Hepatocyte (in vitro differentiated cells): ENCODE measurements at places on chromosomes 6 and 20. TPM values are rescaled to one million over a fixed set of nuclear protein-coding genes. Genes with fewer than 3 reads are reported as not detected.
A peak's percentile ranks its signal among the peaks of the same experiment; 100 is the strongest.

DNA sequence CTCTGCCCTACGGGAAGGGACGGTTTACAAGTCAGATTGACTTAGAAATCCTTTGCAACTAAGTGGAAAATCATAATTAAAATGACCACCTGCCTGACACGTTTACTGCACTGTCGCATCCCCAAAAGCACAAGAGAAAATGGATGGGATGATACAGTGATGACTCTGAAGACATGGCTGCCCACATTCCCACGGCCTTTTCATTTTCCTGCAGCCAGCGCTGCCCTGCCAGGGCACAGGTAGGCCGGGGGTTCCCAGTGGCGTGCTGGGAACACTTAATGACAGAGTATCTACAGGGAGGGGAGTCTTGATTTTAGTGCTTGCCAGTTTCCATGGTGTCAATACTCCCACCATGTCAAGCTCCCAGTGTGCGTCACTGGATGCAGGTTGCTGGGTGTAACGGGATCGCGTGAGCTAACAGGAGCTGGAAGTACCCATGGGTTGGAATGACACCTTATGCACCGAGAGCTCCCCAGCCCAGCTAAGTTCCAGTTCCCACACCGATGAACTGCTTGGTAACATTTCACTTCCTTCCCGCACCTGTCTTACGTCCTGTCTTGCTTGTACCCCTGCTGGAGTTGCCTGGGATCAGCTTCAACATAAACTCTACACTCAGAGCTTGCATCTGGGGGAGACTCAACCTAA, 129.0 kb downstream of the ANKRD60 start:
- H3K27me3 ChIP-seq = peaks cover 4% of the 10 kb centered on the region
- H3K4me3 ChIP-seq = no peak overlapping the region
- no peak for DNase-seq
- no peak overlapping the region for H3K27ac ChIP-seq

DNA sequence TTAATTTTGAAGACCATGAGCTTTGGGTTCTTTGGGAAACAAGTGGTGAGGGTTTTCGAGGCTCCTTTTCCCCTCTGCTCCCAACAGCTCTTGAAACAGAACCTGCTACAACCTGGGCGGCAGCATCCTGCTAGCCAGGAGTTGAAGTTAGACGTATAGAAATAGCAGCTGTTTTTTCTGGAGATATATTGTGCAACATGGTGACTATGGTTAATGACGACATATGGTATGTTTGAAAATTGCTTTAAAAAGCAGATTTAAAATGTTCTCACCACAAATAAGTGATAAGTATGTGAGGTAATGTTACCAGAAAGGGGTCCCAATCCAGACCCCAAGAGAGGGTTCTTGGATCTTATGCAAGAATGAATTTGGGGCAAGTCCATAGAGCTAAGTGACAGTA, 138.9 kb downstream of the PDE7B start:
- no peaks in the 10 kb centered on the region for H3K36me3 ChIP-seq
- no peak overlapping the region for H3K4me3 ChIP-seq
- DNase-seq = no peak
- no peaks in the 10 kb centered on the region for H3K27me3 ChIP-seq

DNA sequence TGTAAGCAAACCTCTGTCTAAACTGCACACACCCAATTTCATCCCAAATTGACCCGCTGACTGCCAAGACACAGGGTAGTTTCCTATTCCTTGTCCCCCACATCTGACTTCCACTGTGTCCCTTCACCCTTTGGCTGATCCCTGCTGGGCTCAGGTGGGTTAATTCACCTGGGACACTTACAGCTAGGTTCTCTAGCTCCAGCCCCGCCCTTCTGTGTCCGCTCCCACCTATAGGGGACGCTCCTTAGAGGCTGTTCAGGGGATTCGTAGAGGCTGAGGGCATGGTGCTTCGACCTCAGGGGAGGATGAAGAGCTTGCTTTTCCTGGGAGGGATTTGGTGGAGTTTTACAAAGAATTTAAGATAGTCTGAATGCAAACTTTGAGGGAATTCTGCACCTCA, 4.0 kb upstream of the CD93 start:
- H3K27me3 ChIP-seq = peaks cover 4% of the 10 kb centered on the region
- H3K4me3 ChIP-seq = no peak overlapping the region
- no peak for DNase-seq

DNA sequence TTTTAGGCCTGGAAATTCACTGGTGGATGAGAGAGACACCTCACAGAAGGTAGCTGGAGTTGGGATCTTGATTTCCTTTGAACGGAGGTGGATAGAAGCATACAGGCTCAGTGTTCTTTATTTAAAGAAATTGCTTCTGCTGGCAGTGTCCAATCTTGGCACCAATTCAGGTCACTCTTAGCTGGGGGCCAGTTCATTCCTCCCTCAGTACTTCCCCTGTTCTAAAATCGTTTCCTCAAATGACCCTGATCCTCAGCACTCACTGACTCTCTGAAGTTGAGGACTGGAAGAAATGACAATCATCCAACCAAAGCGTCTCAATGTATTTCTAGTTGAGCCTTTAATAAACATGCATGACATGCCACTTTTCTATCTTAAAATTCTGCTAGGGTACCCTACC, 472.5 kb upstream of the BTBD3 start:
- no peak for DNase-seq
- H3K27ac ChIP-seq = no peak overlapping the region
- H3K4me3 ChIP-seq = no peak overlapping the region
- no peaks in the 10 kb centered on the region for H3K4me1 ChIP-seq
- H3K36me3 ChIP-seq = no peaks in the 10 kb centered on the region

- H3K27ac ChIP-seq = no peak overlapping the region
- no peak for DNase-seq
- H3K27me3 ChIP-seq = no peaks in the 10 kb centered on the region
- no peak overlapping the region for H3K4me3 ChIP-seq
- no peaks in the 10 kb centered on the region for H3K4me1 ChIP-seq
- H3K36me3 ChIP-seq = no peaks in the 10 kb centered on the region
Observed at GRCh38 chr6:165260462-165260861, 48.9 kb downstream of the C6orf118 start.

DNA sequence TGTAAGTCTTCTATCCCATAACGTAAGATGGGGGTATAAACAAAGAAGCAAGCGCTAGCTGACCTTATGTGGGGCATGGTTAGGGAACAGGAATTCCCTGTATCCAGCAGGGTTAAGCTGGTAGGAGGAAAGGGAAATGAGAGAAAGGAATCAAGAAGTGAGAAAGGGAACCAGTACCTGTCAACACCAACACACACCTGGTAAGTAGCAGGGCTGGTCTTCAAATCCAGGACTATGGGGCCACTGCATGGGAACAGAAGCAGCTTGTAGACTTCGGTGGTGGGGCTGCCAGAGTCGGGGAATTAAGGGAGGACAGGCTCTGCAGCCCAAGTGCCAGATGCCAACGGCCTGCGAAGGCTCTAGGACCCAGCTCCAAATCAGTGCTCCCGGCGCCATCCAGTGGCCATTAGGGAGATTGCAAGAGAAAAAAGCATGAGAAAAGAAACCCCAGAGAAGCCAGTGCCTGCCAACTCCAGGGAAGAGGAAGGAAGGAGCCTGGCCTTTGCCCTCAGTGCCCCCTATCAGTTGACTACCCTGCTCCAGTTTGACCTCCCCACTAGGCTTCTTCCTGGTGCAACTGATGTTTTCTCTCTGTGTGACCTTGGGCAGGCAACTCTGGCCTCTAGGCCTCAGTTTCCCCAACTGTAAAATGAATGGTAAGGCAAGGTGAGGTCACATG, 15.8 kb upstream of the RBPJL start:
- H3K4me1 ChIP-seq = no peaks in the 10 kb centered on the region
- peak; percentile 84 for DNase-seq
- no peak overlapping the region for H3K27ac ChIP-seq

DNA sequence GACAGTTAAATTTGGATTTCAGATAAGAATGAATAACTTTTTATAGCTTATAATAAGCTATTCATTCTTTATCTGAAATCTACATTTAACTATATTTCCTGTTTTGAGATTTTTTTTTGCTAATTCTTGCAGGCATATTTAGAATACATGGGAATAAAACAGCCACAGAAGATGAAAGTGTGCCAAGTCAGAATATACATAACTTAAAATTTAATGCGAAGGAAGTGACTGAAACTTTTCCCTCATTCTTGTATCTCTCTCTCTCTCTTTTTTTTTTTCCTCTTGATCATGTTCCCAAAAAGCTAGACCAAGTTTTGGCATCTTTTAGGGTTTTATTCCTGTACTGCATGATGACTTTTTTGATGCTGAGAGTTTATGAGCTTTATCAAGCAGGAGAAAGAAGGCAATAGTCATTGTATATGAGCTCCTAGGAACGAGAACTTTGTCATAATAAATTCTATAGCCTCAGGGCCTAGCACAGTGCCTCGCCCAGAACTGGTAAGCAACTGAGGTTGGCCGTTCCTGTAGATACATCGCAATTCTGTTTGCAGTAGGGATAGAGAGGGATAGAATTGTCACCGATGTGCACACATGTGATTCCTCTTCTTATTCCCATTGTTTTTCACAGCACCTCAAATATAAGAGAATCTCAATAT, 205.2 kb downstream of the MYLK4 start:
- H3K36me3 ChIP-seq = no peaks in the 10 kb centered on the region
- H3K4me3 ChIP-seq = no peak overlapping the region
- no peaks in the 10 kb centered on the region for H3K27me3 ChIP-seq
- H3K4me1 ChIP-seq = peaks cover 12% of the 10 kb centered on the region
- H3K27ac ChIP-seq = no peak overlapping the region
- DNase-seq = no peak

- H3K27ac ChIP-seq = no peak overlapping the region
- no peaks in the 10 kb centered on the region for H3K4me1 ChIP-seq
- H3K36me3 ChIP-seq = no peaks in the 10 kb centered on the region
Observed at GRCh38 chr6:98787961-98788360, 46.4 kb upstream of the POU3F2 start.

- H3K4me3 ChIP-seq = no peak overlapping the region
- peaks cover 27% of the 10 kb centered on the region for H3K4me1 ChIP-seq
- H3K27me3 ChIP-seq = no peaks in the 10 kb centered on the region
- peak overlapping the region; percentile 76 for H3K27ac ChIP-seq
Observed at GRCh38 chr20:46349742-46350056, 41.4 kb upstream of the CDH22 start.

DNA sequence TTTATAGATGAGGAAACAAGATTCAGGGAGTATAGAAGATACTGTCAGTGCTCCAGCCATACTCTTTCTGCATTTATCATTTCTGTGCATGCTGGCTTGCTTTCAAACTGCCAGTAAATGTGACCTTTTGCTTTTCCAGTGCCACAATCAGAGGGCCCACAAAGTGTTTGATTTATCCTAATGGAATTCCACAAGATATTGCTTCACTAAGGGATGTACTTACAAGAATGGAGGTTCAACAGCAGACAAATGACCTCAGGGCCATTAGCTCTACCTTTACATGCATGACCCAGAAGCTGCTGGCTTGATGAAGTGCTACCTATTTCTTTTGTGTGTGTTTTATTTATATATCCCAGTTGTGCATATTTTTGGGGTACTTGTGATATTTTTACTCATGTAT, 171.5 kb upstream of the GRIK2 start:
- H3K36me3 ChIP-seq = no peaks in the 10 kb centered on the region
- no peak overlapping the region for H3K4me3 ChIP-seq
- H3K4me1 ChIP-seq = no peaks in the 10 kb centered on the region

DNA sequence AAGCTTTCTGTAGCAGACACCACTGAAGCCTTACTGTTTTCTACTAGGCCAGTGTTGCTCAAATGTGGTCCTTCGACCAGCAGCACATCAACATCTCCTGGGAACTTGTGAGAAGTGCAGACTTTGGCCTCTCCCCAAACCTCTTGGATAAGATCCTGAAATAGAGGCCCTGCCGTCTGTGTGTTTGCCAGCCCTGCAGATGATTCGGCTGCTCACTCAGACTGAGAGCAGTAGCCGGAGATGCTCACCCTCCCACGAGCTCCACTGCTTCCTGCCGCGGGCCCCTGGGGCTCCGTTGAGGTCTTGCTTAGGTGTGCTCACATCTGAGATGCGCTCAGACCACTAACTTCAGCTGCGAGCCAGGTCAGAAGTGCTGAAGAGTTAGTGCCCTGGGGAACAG, 129.5 kb upstream of the SSTR4 start:
- H3K4me1 ChIP-seq = no peaks in the 10 kb centered on the region
- no peak overlapping the region for H3K27ac ChIP-seq
- no peaks in the 10 kb centered on the region for H3K27me3 ChIP-seq
- no peaks in the 10 kb centered on the region for H3K36me3 ChIP-seq
- DNase-seq = no peak

DNA sequence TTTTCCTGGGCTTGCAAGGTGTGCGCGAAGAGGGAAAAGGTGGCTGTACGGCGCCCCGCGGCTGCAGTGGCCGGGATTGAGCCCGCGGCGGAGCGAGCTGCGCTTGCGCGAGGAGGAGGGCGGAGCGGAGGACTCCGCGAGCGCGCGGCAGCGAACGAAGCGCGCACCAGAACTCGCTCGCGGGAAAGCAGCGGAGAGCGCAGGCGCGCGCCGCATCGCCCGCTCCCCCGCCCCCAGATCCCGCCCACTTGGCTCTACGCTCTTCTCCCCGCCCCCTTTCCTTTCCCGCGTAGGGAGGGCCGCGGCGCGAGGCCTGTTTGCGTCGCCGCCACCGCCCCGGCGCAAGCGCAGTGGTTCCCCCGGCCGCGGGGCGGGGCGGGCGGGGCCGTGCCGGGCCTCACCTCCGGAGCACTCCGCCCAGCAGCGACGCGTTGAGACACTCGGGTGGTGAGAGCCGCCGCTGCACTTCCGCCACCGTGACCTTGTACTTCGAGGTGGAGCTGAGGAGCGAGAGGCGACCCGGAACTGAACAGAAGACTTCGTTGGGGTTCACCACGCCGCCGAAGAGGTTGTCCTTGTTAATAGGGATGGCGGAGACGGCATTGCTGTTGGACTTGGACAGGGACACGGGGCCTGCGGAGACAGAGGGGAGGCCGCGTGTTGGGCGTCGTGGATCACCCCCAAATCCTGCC, 10.6 kb downstream of the TFAP2A start:
- H3K4me3 ChIP-seq = peak overlapping the region; percentile 50
- H3K4me1 ChIP-seq = peaks cover 19% of the 10 kb centered on the region
- DNase-seq = peak; percentile 99
- peaks cover 60% of the 10 kb centered on the region for H3K27me3 ChIP-seq
- H3K36me3 ChIP-seq = no peaks in the 10 kb centered on the region
- H3K27ac ChIP-seq = peak overlapping the region; percentile 83

DNA sequence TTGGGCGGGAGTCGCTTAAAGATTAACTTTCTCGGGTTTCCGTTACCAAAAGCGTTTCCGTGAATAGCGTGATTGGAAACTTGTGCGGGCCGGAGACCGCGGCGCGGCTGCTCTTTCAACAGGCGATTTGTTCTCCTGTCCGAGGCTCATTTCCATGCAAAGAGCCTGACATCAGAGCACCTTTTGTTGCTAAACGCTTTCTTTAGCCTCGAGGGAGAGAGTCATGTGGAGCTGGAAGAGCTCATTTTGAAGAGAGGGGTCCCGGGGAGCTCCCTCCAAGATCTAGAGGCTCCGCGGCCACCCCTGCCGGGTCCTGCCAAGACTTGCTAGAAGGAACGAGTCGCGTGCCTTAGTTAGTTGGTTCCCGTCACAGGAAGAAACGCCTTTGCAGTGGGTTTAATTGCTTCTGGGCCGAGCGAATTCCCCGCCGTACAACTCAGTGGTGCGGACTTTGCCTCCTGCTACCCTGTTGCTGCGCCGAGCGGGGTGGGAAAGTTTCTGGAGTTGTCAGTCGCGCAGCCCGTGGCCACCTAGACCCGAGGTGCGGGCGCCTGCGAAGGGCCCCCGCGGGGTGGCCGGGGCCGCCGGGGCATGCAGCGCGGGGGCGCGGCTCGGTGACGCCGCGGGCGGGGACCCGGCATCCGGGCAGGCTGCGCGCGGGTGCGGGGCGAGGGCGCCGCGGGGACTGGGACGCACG, at the start of gene SASH1:
Gene SASH1 (plus strand): TSS at position 489 of the 697 bp plus-strand sequence. CDS start 230 bp downstream, outside the sequence.
- peaks cover 14% of the 10 kb centered on the region for H3K4me1 ChIP-seq
- peak; percentile 78 for DNase-seq
- H3K36me3 ChIP-seq = no peaks in the 10 kb centered on the region
- H3K27ac ChIP-seq = peak within 1 kb of the TSS; percentile 86

TEAD3 gene
- total RNA-seq = 20.4 and 26.3 TPM in 2 replicates

SPEF1 gene
- 0.63 TPM in 1 of 2 replicates, not detected in the other for total RNA-seq

POPDC3 gene
- 0.93 and 1.2 TPM in 2 replicates for total RNA-seq

KHDC1L gene
- not detected in 2 replicates for total RNA-seq

FAM229B gene
- total RNA-seq = 3.4 and 9.5 TPM in 2 replicates
